ENCODE measurements at places on chromosomes 5 and 9.

- DNase-seq = no peak
These were observed 501.5 kb downstream of the ELAVL2 start for GRCh38 chr9:23324511-23324910.

DNA sequence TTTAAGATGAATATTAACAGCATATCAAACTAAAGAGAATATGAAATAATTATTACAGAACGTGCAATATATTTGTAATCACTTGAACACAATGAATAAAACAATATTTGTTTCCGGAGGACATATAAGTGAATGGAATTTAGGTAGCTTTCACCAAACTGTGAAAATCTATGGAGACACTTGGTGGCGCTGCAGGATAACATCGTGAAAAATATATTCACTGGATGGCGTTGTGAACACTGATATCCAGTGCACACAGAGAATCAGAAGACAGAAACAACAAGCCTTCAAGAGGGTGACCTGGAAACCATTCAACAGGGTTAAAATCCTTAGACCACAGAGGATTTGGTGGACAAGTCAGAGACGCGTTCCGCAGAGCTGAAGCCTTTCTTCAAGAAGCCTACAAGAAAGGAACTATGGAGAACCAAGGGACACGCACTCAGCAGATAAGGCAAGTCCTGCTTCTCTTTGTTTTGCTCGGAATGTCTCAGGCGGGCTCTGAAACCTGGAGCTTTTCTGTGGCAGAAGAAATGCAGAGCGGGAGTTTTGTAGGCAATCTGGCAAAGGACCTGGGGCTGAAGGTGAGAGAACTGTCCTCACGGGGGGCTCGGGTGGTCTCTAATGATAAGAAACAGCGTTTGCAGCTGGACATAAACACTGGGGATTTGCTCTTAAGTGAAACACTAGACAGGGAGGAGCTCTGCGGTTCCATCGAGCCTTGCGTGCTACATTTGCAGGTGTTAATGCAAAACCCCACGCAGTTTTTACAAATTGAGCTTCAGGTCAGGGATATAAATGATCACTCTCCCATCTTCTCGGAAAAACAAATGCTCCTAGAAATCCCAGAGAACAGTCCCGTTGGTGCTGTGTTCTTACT is at the start of gene PCDHB11:
Gene PCDHB11 (plus strand): TSS at position 269 of the 877 bp plus-strand sequence. CDS start 148 bp downstream, at position 417.
- no peak for DNase-seq

GRCh38 chr5:179297486-179298180 is 47.6 kb downstream of the ADAMTS2 start:
- no peak for DNase-seq

- DNase-seq = peak; percentile 38
These were observed 92.5 kb downstream of the SIL1 start for GRCh38 chr5:139105621-139106071.

GRCh38 chr5:16558984-16559629 is 57.7 kb downstream of the RETREG1 start:
- no peak for DNase-seq

- no peak for DNase-seq
These were observed 4.3 kb upstream of the LNPEP start for GRCh38 chr5:96931605-96932004.

DNA sequence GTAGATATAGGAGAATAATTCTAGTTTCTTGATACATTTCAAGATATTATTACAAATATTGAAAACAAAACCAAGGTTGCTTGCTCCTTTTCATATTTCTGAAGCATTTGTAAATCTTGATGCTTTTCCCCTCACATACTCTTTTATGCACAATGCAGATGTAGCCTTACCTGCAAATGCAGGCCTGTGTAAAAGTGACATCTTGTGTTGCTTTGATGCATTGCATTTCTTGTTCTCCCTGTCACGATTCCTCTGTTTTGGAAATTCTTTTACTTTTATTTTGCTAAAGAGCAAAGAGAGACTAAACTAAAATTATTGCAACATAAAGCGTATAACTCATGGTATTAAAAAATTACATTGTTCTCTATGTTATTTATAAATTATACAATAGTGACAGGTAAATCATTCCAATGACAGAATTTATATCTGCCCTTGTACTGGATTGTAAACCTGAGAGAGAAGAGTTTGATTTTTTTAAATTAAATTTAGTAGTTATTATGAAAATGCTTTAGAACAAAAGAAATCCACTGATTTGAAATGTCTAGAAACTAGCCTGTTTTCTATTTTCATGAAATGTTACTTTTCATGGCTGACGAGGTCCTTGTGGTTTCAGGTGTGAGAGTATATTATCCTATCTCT is 970.0 kb downstream of the MAT2B start:
- peak; percentile 59 for DNase-seq

DNA sequence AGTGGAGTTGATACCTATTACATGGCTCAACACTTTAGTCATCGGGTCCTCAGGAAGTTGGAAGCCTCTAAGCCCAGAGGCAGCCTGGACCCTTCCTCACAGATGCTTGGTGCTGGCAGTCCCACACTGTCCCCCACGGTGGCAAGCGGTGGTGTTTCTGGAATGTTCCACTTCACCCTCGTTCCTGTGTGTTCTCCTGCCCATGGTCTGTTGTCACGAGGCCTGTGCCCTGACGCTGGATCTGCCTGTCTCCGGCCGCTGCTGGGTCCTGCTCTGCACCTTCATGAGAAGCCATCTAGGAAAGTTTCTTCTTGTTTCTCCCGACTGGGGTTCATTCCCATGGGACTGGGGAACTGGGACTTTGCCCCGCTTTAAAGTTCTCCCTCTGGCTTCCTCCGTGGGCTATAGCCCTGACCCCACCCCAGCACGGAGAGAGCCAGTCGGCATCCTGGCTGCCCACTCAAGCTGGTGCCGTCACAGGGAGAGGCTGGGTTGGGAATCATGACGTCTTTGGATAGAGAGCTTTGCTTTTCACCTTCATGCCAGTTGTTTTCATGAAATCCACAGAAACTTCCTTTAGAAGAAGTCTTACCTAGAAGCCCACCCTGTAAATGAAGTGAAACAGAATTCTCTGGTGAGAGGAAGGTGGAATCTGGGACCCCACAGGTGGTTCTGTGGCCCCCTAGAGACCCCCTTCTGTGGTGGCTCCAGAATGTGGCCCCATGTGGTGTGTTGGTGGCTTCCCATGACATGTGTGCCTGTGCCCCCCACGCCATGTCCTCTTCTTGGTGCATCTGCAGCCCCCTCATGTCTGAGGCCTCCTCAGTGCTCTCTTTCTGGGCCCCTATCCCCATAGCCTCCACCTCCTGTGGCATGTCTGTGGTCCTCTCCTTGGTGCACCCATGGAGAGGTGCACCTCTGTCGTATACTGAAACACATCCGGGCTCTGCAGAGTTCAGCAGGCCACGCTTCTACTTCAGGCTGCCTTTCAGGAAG is 43.8 kb downstream of the TRIP13 start:
- DNase-seq = no peak

- no peak for DNase-seq
These were observed 103.3 kb downstream of the SYK start for GRCh38 chr9:90904706-90905478.

DNA sequence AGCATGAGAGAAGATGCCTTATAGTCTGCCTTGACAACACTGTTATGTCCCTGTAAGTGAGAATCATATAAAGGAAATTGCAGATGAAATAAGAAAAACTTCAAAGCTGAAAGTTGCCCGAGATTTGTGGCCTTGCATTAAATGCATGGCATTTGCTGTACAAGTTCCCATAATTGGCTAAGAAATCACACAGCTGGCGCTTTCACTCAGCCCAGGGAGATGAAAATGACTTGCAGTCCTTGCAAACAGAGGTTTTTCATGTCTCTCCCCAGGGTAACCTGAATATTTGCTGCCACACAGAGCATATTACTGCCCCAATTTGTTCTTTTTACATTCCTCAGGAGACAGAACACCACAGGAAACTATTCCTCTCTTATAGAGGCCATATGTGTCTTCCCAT is 174.8 kb downstream of the FAM114A2 start:
- DNase-seq = no peak

DNA sequence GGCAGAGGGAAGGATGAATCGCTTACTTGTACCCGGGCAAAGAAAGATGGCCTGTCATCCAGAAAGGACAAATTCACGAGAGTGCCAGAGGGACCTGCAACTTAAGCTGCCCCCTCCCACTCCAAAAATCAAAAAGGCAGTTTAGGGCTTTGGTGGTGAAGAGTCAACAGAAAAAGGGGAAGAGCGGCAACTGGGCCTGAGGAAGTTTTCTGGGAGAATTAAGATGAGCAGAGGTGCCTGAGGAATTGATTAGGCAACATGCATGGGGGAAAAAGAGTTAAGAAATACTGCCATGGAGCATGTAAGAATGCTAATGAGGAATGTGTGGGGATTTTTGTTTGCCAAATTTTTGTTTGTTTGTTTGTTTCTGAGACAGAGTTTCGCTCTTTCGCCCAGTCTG is 1.8 kb upstream of the ACTL7B start:
- no peak for DNase-seq
